Head of caudate nucleus (tissue), 42 donors: ENCODE measurements at places on chromosomes 6 and 20.
A peak's percentile ranks its signal among the peaks of the same experiment; 100 is the strongest.

GRCh38 chr6:37588735-37589108, 89.0 kb upstream of the CCDC167 start:
- DNase-seq = no peak

- DNase-seq = no peak
Observed at GRCh38 chr6:157374889-157375443, 6.0 kb upstream of the ZDHHC14 start.

GRCh38 chr20:9359561-9360308, 154.7 kb upstream of the LAMP5 start:
- DNase-seq = no peak

GRCh38 chr6:57243954-57244353, 21.8 kb upstream of the RAB23 start:
- no peak for DNase-seq

DNA sequence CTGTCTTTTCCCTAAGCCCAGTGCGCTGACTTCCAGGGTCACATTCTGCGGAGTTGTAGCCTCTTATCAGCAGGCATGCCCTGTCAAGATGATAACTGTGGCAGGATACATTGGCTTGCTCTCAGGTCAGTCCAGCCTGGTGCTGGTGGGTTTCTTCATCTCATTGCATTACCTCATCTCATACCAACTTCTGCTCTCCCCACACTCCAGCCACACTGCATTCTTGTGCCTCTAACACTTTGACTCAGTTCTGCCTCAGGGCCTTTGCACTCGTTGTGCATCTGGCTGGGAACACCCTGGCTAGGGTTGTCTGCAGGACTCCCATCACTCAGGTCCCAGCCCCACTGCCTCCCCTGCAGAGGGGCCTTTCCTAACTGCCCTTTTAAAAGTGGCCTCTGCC, 110.3 kb upstream of the BACH2 start:
- no peak for DNase-seq

DNA sequence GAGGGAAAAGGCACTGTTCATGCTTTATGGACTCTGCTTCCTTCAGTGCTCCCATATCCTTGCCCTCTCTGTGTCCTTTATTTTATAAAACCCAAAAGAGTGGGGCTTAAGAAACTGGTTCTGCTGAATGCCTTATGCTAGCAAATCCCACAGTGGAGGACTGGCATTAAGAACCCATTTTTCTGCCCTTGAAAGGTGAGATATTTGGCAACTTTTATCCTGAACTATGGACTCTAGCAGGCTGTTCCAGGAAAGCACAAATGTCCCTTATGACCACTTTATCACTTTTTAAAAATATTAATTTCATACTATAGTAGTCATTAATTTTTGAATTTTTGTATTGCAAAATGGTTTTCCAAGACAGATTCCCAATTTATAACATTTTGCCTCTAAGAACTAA, 93.3 kb downstream of the ADAT2 start:
- no peak for DNase-seq

GRCh38 chr20:32518593-32519380, 66.3 kb downstream of the NOL4L start:
- no peak for DNase-seq

DNA sequence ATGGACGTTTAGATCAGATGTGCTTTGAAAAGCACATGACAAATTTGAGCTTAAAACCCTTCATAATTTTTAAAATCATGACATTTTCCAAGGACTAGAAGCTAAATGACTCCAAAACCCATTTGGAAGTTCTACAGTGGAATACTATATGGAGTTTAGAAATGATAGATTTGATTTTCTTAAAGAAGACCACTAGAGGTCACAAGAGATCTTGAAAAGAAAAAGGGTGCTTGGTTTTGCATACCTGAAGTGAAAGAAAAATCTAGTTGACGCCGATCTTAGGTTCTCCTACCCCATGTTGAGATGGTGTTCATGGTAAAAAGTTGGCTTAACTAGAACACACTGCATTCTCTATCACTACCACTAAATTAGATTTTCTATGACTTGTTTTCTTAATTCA, 31.5 kb downstream of the CFAP61 start:
- no peak for DNase-seq

DNA sequence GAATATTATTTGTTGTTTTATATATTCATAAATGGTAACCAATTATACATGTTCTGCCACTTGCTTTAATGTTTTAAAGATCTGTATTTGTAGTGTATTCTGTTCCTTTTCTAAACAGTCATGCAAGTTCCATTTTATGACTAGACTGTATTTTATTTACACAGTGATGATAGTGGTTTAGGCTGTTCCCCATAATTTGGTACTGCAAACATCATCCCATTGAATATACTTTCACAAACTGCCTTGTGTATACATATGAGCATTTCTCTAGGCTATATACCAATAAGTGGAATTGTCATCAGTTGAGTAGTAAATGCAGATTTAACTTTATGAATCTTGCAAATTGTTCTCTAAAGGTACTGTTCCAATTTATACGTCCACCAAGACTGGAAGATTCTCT, 738.0 kb downstream of the EPHA7 start:
- no peak for DNase-seq

DNA sequence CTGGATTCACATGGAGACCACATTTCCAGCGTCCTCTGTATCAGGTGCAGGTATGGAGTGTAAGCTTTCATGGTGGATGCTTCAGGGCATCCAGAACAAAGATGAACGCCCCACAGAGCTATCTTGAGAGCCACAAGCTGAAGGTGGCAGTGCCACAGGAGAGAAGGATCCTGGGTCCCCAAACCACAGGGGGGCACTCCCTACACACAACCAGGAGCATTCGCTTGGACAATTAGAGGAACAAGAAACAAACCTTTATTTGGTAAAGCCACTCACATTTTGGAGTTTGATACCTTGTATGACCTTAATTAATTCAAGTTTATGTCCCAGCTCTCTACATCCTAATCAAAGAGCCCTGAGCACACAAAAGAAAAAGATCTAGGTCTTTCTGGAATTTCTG, 406.3 kb downstream of the PREX1 start:
- no peak for DNase-seq

DNA sequence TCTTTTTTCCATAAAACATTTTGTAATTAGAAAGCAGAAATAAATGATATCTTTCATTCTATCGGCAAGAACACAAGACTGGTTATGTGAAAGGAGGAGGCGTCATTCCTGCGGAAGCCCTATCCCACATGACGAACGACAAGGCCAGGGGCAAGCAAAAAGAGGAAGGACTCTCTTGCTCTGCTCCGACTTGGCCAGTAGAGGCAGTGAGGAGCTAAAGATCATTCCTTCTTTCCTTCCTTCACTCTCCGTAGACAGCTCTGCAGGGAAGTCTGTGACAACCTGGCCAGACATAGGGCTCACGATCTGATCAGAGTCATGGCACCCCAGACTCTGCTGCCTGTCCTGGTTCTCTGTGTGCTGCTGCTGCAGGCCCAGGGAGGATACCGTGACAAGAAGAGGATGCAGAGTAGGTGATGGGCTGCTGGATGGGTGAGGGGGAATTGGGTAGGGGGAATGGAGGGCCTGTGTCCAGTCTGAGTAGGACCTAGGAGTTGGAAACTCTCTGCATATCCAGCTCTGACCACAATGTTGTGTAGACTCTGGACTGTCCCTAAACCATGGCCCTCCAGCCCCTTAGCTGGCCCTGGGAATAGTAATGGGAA, at the start of gene WFDC10A:
Gene WFDC10A, plus strand, starts transcription at position 244 of the 605 bp plus-strand sequence. Its CDS starts 75 bp downstream, at position 319.
- DNase-seq = peak; percentile 20

GRCh38 chr20:22008456-22008855, 303.0 kb downstream of the PAX1 start:
- DNase-seq = no peak

DNA sequence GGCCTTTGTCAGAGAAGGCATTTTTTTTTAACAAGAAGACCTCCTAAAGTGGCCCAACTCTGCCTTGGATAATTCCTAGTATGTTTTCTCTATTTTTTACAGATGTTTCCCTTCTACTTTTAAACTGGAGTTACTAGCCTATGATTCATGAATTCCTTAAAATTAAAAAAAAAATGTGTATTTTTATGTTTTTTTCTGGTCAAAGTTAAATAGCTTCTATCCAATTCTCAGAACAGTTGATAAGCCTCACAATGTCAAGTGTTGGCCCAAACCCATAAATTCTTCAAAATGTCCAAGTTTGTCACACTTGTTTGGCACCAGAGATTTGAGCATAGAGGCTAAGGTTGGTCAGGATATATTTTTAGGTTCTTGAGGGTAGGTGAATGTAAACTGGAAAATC, 64.0 kb downstream of the JAG1 start:
- DNase-seq = no peak

GRCh38 chr20:49448917-49449316, 33.6 kb downstream of the KCNB1 start:
- no peak for DNase-seq

GRCh38 chr6:1263039-1263849, 48.7 kb upstream of the FOXQ1 start:
- DNase-seq = no peak

- no peak for DNase-seq
Observed at GRCh38 chr6:17032590-17032987, 69.3 kb upstream of the STMND1 start.

DNA sequence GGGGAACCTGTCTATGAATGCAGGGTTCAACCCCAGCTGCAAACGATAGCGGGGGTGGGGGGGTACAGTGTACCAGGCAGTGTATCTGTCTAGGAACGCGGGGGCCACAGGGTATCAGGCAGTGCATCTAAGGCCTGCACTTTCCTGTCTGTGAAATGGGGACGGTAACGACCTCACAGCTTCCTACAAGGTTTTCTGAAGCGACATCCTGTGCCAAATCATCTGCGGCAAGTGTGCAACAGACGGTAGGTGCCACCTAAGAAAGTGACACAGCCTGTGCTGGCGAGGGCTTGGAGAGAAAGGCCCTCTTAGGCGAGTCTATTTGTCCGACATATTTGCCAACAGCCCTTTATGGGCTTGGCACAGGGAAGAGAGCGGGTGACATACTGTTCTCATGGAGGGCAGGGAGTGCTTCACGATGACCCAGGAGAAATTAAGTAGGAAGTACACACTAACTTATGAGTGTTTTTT, 3.8 kb downstream of the DIDO1 start:
- DNase-seq = no peak

- DNase-seq = no peak
Observed at GRCh38 chr6:97586344-97586743, 303.3 kb upstream of the MMS22L start.

DNA sequence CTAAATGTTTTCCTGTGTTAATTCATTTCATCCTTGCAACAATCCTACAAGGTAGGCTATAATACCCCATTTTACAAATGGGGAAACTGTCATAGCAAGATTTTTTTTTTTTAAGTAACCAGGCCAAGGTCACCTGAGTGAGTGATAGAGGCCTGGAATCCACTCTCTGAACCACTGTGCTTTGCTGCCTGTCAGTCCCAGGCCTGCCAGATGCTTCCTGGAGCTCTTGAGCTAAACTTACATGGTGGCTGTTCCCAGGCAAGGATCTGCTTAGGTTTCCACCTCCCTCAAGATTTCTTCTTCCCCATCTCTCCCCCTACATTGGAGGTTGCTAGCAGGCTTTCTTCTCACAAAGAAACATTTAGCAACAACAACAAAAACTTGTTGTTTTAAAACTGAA, 32.7 kb upstream of the RNF8 start:
- no peak for DNase-seq

GRCh38 chr6:93017213-93017612, 402.1 kb downstream of the EPHA7 start:
- no peak for DNase-seq

DNA sequence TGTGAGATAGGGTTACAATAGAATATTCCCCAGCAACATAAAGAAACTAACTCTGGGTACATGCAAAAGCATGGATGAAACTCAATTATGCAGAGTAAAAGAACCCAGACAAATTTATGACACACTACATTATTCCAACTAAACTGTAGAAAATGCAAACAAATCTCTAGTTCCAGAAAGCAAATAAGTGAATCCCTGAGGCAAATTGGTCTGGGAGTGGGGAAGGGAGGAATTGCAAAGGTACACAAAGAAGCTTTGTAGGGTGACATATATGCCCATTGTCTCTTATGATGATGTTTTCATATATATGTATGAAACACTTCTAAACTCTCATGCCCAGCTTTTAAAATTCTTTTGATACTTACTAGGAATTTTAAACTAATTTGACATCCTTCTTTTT, 266.0 kb downstream of the CDKAL1 start:
- DNase-seq = no peak

DNA sequence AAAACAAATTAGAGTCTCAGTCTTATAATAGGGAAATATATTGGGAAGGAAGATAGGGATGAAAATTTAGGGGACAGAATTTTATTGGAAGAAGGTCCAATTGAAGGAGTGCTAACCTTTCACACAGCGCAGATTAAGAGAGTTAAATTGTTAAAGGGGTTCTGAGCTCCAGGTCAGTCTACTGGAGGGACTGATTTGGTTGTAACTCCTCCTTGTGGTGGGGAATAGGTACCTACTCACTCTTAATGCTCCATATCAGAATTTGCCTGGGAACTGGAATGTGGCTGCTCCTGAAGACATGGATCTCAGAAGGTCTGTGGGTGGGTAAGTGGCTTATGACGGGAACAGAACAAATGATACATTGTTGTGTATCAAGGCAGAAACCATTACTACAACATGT, 143.5 kb downstream of the FLRT3 start:
- DNase-seq = no peak

GRCh38 chr6:133394630-133395029, 153.5 kb downstream of the EYA4 start:
- DNase-seq = no peak

DNA sequence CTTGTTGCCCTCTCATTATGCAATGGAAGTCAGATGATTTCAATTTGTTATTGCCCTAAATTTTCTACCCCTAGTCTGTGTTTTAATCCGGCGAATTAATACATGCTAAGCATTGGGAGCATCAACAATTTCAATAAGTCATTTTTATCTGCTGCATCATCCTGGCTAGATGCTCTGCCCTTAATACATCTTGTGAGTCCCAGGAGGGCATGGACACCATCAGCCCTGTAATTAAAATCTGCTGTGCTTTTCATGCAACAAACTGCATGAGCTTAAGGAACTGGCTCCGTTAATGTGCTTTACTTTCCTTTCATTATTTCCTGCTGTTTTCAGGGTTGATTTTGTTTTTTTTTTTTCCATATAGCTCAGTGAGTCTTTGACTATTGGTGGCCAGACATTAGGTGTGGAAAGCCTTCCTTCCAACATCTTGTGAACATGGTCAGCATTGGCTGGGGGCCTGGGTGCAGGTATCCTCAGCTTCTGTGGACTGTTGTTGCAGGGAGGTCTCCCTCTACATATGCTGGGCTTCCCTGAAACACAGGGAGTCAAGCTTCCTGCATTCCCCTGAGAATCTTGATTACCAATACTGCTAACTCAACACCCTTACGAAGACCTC, 8.5 kb upstream of the PBOV1 start:
- DNase-seq = no peak

DNA sequence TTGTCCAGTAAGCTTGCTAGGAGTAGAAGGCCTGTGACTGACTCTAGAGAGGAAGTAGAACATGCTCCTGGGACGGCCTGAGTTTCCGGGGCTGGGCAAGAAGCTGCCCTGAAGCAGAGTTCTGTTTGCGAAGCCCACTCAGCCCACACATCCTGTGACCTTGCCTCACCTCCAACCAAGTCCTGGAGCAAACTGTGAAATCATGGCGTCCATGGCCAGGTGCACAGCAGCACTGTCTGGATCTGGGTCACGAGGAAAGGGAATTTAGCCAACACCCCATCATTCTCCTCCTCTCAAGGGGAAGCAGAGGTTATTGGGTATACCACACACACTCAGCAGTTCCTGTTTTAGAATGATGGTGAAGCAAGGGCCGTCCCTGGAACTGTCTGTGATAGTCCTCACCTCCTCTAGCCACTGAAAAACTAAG, 87.5 kb downstream of the CRYBG1 start:
- DNase-seq = peak; percentile 32
